ENCODE measurements at places on chromosomes 12 and 14. TPM values are rescaled to one million over a fixed set of nuclear protein-coding genes. Genes with fewer than 3 reads are reported as not detected.

The MMP19 gene
- 1.5 TPM for polyA plus RNA-seq

The NANOG gene
- polyA plus RNA-seq: not detected

The KRT7 gene
- 3.3 TPM for polyA plus RNA-seq

The DACT1 gene
- polyA plus RNA-seq: 27.9 TPM

The GRIP1 gene
- polyA plus RNA-seq: 11.3 TPM

The RNASE3 gene
- polyA plus RNA-seq: 6.1 TPM

The TAS2R7 gene
- not detected for polyA plus RNA-seq

The LALBA gene
- not detected for polyA plus RNA-seq

The RNF212B gene
- 0.60 TPM for polyA plus RNA-seq

The EEF1AKMT3 gene
- polyA plus RNA-seq: 13.3 TPM

The CLEC6A gene
- polyA plus RNA-seq: not detected

The ANO2 gene
- 5.0 TPM for polyA plus RNA-seq

The SYCP3 gene
- 1.2 TPM for polyA plus RNA-seq

The CBX5 gene
- polyA plus RNA-seq: 80.6 TPM

The CD4 gene
- 6.0 TPM for polyA plus RNA-seq

The TAS2R14 gene
- 4.5 TPM for polyA plus RNA-seq

The CCDC197 gene
- 0.09 TPM for polyA plus RNA-seq

The PCED1B gene
- polyA plus RNA-seq: 0.48 TPM

The OR4E2 gene
- not detected for polyA plus RNA-seq

The SLC25A47 gene
- 0.08 TPM for polyA plus RNA-seq

The NDRG2 gene
- 217 TPM for polyA plus RNA-seq

The HRK gene
- polyA plus RNA-seq: 0.24 TPM

The NUAK1 gene
- polyA plus RNA-seq: 8.7 TPM

The NUBPL gene
- 9.1 TPM for polyA plus RNA-seq

The CCDC175 gene
- polyA plus RNA-seq: not detected

The FAM177A1 gene
- 43.5 TPM for polyA plus RNA-seq

The RPGRIP1 gene
- not detected for polyA plus RNA-seq
